ENCODE measurements at places on chromosomes 12 and 14.

DNA sequence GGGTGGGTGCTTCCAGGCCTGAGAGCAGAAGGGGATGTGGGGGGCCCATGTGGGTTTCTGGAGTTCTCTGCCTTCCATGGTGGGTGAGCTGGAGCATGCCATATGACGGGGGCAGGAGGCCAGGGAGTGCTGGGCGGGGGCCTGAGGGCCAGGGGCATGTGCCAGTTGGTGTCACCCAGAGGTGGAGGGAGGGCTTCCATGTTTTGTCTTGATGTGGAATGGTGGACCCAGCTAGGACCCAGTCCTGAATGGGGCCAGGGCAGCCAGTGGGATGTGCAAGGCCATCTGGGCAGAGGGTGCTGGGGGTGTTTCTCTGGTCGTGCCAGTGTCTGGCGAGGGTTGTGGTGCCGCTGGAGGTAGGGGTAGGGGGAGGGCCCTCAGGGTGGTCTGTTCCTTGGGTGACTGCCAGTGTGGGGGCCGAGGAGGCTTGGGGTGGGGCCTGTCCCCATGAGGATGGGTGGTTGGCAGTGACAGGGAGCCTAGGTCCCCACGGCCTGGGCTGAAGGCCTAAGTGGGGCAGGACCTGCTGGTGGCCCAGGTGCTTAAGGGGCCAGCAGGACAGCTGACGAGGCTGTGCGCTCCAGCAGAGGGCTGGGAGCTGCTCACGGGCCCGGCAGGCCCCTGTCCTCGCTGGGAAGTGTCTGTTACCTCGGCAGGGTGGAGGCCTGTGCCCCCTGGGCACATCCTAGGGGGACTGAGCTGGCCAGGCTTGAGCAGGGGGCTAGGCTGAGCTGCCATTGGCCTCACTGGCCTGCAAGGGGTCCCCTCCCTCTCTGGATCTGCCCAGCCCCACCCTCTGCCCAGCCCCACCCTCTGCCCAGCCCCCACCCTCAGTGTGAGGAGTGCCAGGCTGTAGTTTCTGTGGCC, 26.8 kb downstream of the CEP170B start:
- no peak for DNase-seq

DNA sequence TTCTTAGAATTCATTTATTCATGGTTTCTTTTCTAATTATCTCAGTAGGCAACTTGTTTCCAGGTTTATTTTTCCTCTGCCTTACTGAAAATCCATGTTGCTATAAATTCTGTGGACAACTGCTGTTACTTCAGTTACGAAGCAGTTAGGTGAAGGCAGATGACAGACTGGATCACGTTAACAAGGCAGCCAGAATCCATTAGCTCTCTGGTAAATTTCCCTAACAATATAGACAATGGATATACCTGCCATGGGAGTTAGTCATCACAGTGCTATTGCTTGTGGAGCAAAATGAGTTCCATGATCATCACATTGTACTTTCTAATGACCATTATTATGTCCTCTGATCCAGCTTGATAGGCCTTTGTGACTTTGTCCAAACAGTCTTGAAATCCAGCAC, 291.5 kb downstream of the NELL2 start:
- no peak for DNase-seq

GRCh38 chr12:89261982-89262381, 90.3 kb downstream of the DUSP6 start:
- DNase-seq, result no peak

- DNase-seq, result no peak
Observed at GRCh38 chr14:95413289-95414215, 93.8 kb upstream of the CLMN start.

GRCh38 chr12:116820064-116820656, 61.1 kb downstream of the HRK start:
- DNase-seq, result no peak

- no peak for DNase-seq
Observed at GRCh38 chr12:90921536-90921935, 33.4 kb downstream of the CCER1 start.

- no peak for DNase-seq
Observed at GRCh38 chr12:112798048-112798760, 6.7 kb downstream of the RPH3A start.

DNA sequence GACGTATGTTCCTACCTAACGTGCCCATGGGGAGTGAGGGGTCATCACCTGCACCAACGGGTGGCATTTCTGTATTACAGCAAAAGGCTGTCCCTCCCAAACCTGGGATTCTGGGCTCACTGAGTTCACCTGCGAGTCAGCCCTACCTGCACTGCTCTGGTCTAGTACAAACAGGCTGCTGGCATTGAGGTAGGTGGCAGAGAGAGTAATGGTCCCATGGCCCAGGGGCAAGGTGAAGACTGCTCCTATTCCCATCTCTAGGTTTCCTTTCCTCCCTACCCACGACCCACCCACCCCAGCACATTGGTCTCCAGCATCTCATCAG, 421 bp downstream of the SUOX start:
- peak; percentile 22 for DNase-seq

- DNase-seq, result no peak
Observed at GRCh38 chr14:94540031-94540794, 21.0 kb upstream of the SERPINA4 start.

GRCh38 chr12:101850199-101850598, 19.4 kb upstream of the GNPTAB start:
- DNase-seq, result no peak

GRCh38 chr12:52906191-52906601, 1.3 kb upstream of the KRT8 start:
- no peak for DNase-seq

Data from NCI-H526 treated with DMSO at 0.1 percent for 48 hours (cell line).